ENCODE measurements at places on chromosomes 7 and 10.

DNA sequence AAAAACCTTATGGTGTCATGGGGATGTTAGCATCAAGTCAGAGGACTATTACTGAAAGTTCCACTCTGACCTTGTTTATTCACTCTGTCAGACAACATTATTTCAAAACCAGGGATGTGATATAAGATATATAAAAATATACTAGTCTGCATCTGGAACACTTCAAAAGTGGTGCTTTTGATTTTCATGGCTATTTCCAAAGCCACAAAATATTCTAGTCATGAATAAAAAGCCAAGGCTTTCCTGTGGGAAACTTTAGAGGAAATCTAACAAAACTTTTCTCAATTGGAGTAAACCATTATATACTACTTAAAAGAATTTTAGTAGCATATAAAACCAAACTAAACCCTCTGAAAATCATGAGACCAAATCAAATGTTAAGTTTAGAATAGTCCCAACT, 205.2 kb downstream of the TMEM26 start:
- DNase-seq: no peak

GRCh38 chr7:137342828-137343261, 688 bp downstream of the PTN start:
- DNase-seq: no peak

GRCh38 chr10:28312572-28312971, 9.7 kb upstream of the MPP7 start:
- DNase-seq: no peak

- DNase-seq: no peak
These were observed 75.5 kb upstream of the PCGF5 start for GRCh38 chr10:91144961-91145360.

DNA sequence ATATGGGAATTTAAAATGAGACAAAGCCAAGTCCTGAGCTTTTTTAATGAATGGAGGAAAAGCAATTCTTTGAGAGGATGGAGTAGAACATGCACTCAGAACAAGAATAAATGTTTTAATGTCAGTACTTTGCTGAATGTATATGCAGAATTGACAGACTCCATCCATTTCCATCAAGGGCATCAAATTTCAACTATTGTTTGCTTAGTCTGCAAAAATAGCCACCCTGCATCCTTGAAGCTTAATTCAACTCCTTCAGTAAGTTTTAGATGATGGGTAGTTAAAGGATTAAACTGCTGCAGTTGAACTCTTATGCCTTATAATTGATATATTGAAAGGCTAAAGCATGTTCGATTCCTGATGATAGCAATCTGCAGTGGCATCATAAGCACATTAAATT, 99.7 kb upstream of the IFRD1 start:
- no peak for DNase-seq

DNA sequence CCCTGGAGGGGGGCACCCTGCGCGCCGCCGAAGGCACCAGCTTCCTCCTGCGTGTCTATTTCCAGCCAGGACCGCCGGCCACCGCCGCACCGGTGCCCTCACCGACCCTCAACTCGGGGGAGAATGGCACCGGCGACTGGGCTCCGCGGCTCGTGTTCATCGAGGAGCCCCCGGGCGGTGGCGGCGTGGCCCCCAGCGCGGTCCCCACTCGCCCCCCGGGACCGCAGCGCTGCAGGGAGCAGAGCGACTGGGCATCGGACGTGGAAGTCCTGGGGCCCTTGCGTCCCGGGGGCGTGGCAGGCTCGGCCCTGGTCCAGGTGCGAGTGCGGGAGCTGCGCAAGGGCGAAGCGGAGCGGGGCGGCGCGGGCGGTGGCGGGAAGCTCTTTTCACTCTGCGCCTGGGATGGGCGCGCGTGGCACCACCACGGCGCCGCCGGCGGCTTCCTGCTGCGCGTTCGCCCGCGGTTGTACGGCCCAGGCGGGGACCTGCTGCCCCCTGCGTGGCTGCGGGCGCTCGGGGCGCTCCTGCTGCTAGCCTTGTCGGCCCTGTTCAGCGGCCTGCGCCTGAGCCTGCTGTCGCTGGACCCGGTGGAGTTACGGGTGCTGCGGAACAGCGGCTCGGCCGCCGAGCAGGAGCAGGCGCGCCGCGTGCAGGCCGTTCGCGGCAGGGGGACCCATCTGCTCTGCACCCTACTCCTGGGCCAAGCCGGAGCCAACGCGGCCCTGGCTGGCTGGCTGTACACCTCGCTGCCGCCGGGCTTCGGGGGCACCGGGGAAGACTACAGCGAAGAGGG, 594 bp downstream of the CNNM1 start:
- DNase-seq: no peak

- DNase-seq: no peak
These were observed 2.9 kb upstream of the ZNF33A start for GRCh38 chr10:38007551-38007950.
